ENCODE measurements at places on chromosomes 12 and 14. TPM values are rescaled to one million over a fixed set of nuclear protein-coding genes. Genes with fewer than 3 reads are reported as not detected.

GRCh38 chr14:74417611-74418010, 8.4 kb downstream of the SYNDIG1L start:
- no peak for DNase-seq

The FANCM gene
- 2.6 TPM for polyA plus RNA-seq

DNA sequence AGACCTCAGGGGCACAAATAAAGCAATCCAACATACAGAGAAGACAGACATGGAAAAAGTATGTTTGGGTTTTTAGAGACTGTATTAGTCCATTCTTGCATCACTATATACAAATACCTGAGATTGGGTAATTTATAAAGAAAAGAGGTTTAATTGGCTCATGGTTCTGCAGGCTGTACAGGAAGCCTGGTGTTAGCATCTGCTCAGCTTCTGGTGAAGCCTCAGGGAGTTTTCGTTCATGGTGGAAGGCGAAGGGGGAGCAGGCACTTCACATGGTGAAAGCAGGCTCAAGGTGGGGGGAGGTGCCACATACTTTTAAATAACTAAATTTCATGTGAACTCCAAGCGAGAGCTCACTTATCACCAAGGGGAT, 3.7 kb upstream of the PPP2R5C start:
- no peak for DNase-seq

DNA sequence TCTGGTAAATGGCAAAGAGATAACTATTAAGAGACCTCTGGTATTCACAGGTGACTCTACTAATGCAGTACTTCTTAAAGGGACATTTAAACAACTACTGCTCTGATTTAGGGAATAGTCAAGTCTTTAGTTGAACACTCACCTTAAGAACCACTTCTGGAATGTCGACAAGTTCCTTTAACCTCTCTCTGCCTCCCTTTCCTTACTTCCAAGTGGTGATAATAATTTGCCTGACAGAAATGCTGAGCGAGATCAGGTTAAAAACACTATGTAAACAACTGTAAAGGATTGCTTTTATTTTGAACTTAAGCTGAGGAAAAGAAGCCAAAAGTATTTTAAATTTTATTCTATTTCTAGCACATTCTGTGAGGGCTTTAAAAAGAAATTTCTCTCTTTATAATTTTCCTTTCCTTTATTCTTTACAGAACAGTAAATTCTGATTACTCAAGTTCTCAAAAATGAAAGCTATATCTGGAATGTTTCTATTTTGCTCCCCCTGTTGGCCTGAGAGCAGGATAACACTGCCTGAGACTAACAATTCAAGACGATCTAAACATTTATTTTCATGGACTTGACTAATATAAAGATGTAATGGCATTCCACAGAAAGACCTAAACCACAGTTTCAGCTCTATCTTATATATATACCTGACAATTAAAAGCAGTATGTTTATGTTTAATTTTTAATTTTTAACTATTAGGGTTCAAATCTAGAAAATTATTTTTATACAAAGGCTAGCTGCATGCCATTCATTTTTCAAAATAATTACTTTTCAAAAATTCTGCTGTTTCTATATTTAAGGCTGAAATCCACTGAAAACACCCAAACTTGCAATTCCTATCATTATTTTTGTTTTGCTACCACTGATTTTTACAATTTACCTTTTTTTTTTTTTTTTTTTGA, 29.2 kb downstream of the ZCCHC8 start:
- DNase-seq, result no peak

- DNase-seq, result no peak
Measured at GRCh38 chr14:97719931-97720330, 922.7 kb downstream of the VRK1 start.

The SLC7A8 gene
- polyA plus RNA-seq, result 210 TPM

DNA sequence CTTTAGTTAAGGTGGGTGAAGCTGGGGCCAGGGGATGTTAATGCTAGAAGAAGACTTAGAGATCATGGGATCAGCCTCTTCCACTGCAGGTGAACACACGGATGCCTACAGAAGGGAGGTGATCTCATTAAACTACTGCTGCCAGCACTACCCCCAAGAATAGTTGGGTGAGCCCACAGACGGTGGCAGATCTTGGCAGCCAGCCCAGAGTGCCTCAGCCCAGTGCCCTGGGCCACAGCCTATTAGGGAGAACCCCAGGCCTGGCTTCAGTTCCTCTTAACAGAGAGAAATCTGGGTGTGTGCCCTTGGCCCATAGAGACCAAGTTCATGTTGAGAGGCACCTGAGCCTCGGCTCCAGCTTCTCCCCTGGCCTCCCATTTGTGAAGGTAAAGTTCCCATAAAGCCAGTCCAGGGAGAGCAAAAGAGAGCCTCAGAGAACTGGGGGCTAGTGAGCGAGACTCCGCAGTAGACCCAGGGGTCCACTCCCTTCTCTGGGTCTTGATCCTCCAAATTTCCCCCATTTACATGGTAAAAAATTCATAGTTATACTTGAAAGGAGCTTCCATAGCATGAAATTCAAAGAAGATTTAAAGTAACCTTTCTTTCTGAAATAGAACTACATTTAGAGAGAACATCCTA, 125.0 kb upstream of the CCND2 start:
- no peak for DNase-seq

The SERPINA9 gene
- polyA plus RNA-seq, result not detected

DNA sequence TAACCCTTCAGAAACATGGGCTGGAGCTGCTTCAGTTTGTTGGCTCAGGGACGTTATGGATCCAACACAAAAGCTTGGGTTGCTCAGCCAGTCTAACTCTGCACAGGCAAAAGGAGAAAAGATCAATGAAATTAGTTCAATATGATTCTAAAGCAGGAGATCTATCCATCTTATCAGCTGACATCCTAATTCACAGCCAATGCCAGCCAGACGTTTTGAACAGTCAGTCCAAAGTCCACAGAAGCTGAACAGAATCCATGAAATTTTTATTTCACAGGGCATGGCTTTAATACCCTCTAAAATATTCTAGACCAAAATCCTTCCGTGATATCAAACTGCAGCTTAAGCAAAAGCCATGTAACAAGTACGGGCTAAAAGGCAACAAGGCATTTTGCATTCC, 13.7 kb downstream of the NRDE2 start:
- DNase-seq, result no peak

The FAM90A1 gene
- 0.80 TPM for polyA plus RNA-seq

DNA sequence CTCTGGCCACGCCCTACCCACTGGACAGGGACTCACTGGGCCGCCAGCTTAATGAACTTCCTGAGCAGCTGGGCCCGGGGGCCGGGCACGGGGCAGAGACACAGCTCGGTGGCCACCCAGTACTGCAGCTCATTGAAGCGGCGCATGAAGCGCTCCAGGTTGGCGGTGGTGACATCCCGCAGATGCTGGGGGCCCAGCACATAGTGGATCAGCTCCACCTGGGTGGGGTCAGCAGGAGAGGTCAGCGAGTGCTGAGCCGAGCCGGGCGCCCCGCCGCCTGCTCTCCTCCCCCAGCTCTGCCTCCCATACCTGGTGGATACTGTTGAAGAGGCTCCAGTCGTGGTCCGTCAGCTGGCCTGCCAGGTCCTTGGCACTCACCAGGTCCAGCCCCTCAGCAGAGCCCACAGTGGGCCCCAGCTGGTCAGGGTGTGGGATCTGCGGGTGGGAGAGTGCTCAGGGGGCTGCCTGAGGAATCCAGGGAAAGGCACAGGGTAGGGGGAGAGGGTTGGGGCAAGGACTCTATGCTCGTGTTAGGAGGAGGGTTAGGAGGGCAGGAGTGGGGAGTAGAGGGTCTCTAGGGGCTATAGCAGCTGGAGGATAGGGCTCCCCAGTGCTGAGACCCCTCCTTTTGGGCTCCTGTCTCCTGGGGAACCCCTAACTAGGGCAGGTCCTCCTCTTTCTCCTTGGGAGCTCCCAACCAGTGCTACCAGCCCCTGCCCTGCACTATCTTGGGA, 15.5 kb upstream of the ENDOU start:
- peak; percentile 85 for DNase-seq

- no peak for DNase-seq
Measured at GRCh38 chr12:28313631-28314030, 123.4 kb downstream of the CCDC91 start.

DNA sequence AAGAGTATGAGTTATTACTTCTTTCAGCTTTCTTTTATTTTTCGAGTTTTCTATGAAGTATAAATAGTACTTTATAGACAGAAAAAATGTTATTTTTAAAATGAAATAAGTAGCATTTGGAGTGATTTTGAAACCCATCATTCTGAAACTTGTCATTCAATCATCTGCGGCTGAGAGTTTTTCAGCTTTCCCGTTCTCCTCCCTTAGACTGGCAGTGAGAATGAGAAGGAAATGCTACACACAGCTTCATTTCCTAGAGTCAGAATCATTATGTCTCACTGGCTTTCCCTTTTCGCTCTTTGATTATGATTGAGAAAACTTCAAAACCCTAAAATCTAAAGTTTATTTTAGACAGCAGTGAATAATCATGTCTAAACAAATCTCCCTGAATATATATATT, 33.7 kb upstream of the GNPNAT1 start:
- DNase-seq, result no peak

DNA sequence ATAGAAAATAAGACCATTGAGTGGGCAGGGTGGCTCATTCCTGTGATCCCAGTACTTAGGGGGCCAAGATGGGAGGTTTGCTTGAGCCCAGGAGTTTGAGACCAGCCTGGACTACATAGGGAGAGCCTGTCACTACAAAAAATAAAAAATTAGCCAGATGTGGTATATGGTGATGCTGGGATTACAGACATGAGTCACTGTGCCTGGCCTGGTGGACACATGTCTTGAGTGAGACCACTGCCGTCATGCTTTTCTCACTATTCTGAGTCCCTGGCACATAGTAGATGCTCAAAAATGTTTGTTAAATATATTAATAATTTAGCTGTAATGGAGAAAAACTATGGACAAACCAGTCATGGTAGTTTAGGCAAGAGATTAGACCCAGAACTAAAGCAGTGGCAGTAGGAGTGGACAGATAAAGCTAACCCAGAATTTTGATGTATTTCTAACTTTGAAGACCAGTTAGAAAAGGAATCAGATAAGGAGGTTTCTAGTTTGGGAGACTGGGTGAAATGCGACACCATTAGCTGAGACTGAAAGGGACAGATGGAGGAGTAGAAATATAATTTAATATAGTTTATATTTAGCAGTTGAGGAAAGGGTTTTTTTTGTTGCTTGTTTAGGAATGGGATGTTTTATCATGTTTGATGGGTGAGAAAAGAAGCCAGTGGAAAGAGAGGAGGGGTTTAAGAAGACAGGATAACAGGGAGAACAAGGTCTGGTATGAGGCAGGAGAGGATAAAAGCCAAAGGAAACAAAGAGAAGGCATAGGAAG, 7.4 kb upstream of the PTGES3 start:
- DNase-seq, result no peak

DNA sequence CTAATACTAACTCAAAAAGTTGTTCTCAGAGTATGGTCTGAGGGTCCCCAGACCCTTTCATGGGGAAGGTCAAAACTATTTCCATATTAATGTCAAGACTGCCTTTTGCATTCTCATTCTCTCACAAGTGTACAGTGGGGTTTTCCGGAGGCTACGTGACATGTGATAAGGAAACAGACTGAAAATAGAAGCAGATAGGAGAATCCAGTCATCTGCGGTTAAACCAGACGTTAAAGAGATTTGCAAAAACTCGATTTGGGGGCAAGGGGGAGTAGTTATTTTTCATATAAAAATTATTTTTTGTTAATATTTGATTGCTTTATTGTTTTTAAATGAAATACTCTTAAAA, 1.0 kb upstream of the NAP1L1 start:
- no peak for DNase-seq

DNA sequence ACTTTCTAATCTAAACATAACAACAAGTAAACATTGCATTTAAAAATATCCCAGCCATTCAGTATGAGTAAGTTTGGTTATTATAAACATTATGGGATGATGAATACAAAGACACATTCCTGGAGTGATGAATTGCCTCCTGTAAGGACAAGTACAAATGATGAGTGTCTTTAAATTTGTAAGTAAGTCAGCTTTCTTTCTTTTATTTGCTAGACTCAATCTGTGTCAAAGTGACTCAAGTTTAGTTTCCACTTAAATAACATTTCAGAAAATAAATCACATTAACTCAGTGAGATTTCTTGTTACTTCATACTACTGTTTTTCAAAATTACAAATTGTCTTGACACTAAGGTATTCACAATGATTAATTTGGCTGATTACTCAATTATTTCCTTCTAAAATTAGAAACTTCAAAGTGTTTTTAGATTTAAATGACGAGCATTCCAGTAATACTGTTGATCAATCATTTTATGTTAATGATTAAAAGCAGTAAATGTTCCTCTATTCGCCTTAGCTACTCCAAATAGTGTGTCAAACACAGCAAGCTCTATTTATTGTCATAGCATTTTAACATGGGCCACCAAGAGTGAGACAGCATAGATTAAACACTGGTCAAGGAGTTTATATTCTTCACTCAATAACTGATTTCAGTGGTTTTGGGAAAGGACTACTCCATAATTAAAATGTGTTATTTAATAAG, 658.0 kb upstream of the MDGA2 start:
- DNase-seq, result no peak

The FAIM2 gene
- polyA plus RNA-seq, result 1.3 TPM

The TMEM63C gene
- 0.84 TPM for polyA plus RNA-seq

DNA sequence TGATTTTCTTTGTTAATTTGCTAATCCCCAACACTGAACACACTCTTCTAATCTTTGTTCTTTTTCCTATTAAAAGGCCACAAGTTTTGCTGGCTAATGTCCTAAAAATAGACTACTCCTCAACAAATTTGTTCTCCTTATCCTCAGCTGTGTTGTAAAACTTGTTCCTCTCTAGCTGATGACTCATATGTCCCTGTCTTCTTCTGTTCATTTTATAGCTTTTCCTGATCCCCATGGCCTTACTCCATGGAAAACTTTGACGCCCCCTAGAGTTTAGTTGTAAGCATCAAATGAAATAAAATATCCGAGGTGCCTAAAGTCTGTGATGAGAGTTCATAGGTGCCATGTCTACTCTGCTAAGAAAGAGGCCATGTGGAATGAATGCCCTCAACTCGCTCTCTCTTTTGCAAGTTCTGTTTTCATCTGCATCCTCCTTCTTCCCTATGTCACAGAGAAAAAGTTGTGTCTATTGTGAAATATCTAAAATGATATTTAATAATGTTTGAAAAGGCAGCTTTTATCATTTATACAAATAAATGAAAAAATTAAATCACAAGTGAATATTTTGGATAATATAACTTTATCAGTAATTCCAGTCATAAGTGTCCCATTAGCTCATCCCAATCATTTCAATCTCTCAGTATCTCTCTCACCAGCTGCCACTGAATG, 237.9 kb downstream of the IPO8 start:
- DNase-seq, result no peak

The GALNT9 gene
- polyA plus RNA-seq, result 4.8 TPM

GRCh38 chr12:10540776-10541205, 35.1 kb downstream of the EIF2S3B start:
- no peak for DNase-seq

The TCL1A gene
- polyA plus RNA-seq, result not detected

- no peak for DNase-seq
Measured at GRCh38 chr12:107361970-107362369, 268.6 kb upstream of the CRY1 start.

GRCh38 chr12:75809746-75810145, 221.8 kb downstream of the PHLDA1 start:
- no peak for DNase-seq

The CABP1 gene
- 24.1 TPM for polyA plus RNA-seq

DNA sequence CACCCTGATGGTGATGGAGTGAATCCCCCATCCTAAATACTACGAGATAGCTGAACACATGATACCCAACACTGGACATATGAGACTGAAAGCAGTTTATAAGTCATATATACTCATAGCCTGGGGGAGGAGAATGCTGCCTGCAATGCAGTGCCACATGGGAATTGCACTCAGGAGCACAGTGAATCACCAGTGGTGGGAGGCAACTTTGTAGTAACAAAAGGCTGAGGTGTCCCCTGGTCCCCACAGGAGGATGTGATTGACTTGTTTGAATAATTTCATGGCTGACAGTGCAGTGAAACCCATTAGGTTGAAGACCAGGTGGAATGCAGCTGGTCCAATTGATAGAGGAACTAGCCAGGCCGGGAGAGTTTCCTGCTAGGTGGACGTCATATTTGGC, 20.2 kb downstream of the CCDC38 start:
- no peak for DNase-seq
